ENCODE measurements at places on chromosomes 6 and 20. TPM values are rescaled to one million over a fixed set of nuclear protein-coding genes. Genes with fewer than 3 reads are reported as not detected.

PERP gene
- total RNA-seq: 1.4 TPM

GRCh38 chr6:158040804-158041347 lies 59.2 kb downstream of the SYNJ2 start:
- DNase-seq: no peak

DNA sequence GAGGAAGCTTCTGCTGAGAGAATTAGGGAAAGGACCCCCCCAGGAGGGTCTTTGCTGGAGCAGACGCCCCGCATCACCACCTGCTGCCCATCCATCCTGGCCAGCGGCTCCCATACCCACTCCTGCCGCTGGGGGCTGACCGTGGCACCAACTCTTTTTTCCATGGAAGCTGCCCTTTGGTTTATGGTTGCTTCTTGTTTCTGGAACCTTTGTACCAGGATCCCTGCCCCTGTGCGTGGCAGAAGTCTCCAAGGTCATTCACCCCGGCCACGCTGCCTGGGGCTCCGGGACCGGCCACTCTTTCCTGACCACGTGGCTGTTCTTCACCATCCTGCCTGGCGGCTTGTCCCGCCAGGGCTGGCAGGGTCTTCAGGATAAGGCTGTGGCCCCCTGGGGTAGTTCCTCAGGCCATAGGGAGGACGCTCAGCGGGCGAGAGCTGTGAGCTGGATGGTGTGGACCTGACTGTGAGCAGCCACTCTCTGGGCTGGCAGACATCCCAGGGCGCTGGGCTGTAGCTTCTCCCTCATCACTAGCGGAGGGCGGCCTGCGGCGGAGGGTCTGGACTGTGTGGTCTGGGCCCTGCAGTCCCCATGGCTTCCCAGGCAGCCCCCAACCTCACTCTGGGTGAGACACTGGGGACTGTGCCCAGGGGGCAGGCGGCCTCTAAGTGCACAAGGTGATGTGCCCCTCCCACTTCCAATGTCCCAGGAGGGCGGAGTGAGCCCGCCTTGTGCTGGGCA lies 22.8 kb upstream of the RBBP8NL start:
- DNase-seq: no peak

DNA sequence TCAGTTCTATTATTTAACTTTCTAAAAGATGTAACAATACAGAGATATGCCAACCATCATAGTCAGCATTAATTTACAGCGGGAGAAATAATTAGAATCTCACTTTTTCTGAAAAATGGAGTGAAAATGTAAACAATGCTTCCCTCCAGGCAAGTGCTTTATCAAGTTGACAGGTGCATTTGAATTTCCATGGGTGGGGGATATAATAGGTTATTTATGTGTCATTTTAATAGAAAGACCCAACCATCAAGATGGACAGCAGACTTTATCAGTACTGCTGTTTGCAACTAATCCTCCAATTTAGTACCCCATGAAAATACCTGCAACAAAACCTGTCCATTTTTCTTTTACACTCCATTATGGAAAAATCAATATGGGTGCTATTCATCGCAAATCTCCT lies 780.1 kb downstream of the TFAP2A start:
- no peak for DNase-seq

GRCh38 chr20:56989516-56989915 lies 276.9 kb downstream of the BMP7 start:
- DNase-seq: no peak

SCUBE3 gene
- total RNA-seq: 2.5 TPM

TREM1 gene
- total RNA-seq: 0.54 TPM

DNA sequence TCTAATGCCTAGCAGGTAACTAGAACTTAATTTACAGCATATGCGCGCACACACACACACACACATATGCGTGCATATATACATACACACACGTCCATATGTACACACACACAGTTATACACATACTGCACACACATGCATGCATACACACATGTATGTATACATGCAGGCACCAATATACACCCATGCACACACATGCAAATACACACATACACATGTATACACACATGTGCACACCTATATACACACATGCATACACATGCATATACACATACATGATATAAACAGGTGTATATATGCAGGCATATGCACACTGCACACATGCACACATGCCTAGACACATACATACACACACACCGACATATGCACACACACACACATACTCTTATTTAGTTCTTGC lies 1.9 kb downstream of the CCR6 start:
- DNase-seq: no peak

DNA sequence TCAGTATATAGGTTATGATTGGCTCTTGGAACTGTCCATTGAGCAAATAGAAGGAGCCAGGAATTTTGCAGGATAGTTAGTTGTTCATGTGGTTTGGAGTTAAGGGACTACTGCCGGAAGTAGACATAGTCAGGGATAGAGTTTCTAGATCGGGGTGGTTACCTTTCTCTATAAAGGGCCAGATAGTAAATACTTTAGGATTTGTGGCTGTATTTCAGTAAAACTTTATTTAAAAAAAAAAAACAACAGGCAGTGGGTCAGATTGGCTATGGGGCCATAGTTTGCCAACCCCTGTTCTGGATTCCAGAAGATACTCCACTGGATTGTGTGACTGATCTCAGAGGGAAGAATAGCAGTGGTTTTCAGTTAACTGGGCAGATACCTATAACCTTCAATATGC lies 489.3 kb upstream of the SOX4 start:
- no peak for DNase-seq

GRCh38 chr20:58531063-58531462 lies 15.9 kb upstream of the APCDD1L start:
- no peak for DNase-seq

- DNase-seq: no peak
These were observed 11.2 kb downstream of the UST start for GRCh38 chr6:148757944-148758480.

All from cerebellum (tissue), 4 donors.